Activated naive CD4-positive, alpha-beta T cell treated with anti-CD3 and anti-CD28 coated beads, Interleukin-2, amount 50 U/mL, for 72 hours (primary cell): ENCODE measurements at places on chromosomes 2 and 18. TPM values are rescaled to one million over a fixed set of nuclear protein-coding genes. Genes with fewer than 3 reads are reported as not detected.
A peak's percentile ranks its signal among the peaks of the same experiment; 100 is the strongest.

- no peak for DNase-seq
Observed at GRCh38 chr18:666177-666576, 8.7 kb downstream of the TYMS start.

GRCh38 chr18:44409071-44409470, 271.6 kb upstream of the SETBP1 start:
- no peak for DNase-seq

- no peak for DNase-seq
Observed at GRCh38 chr18:44862112-44862511, 181.4 kb downstream of the SETBP1 start.

DNA sequence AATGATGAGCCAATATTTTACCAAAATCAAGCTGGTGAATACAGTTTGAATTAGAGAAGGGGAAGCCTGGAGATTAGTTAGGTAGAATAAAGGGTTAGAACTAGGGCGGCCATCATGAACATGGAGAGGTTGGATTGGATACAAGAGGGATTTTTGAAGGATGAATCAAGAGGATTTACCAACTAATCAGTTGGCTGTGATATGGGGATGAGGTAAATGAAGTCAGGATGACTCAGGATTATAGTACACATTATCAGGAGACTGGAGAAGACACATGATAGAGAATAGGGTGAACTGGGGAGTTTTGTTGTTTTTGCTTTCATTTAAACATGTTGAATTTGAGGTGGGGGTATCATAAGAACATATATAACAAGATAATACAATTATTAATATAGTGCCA, 73.8 kb upstream of the PROKR1 start:
- DNase-seq: no peak

- DNase-seq: no peak
Observed at GRCh38 chr18:10410472-10411308, 43.7 kb upstream of the APCDD1 start.

DNA sequence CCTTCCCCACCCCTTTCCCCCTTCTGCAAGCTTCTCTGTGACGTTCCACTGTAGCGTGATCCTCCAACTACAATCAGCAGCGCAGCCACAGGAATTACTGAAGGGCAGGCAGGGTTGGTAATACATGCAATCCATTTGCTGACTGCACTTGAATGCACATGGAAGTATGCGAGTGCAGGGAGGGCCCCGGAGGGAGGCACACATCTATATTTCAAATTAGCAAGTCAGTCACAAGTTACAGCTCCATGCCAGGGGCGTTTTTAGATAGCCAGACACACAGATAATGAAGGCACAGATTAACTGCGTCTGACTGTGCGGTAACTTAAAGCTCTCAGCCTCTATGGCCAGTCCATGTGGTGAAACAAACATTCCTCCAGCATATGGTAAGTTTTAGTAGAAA, 209.2 kb upstream of the GATA6 start:
- DNase-seq: no peak

GRCh38 chr2:2644040-2644439, 313.0 kb upstream of the MYT1L start:
- no peak for DNase-seq

- no peak for DNase-seq
Observed at GRCh38 chr2:10776231-10776977, 36.2 kb downstream of the PDIA6 start.

GRCh38 chr18:44090453-44090852, 590.2 kb upstream of the SETBP1 start:
- no peak for DNase-seq

DNA sequence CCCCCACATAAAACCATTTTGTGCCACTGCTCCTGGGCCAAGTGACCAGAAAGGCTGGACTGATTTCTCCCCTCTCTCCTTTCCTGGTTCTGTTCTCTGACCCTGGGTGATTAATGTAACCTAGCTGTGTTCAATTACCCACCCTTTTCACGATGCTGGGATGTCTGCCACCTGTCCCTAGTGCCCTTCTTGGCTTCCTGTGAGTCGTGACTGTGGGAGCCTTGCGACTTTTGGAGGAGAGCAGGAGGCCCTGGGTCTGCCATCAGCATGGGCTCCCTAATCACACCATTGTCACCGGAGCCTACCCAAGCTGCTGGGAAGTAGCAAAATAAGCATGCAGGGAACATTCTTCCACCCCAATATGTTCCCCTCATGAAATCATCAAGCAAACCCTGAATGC, 38.3 kb downstream of the SRSF7 start:
- no peak for DNase-seq

- peak; percentile 79 for DNase-seq
Observed at GRCh38 chr2:207123335-207123744, 42.4 kb downstream of the KLF7 start.

DNA sequence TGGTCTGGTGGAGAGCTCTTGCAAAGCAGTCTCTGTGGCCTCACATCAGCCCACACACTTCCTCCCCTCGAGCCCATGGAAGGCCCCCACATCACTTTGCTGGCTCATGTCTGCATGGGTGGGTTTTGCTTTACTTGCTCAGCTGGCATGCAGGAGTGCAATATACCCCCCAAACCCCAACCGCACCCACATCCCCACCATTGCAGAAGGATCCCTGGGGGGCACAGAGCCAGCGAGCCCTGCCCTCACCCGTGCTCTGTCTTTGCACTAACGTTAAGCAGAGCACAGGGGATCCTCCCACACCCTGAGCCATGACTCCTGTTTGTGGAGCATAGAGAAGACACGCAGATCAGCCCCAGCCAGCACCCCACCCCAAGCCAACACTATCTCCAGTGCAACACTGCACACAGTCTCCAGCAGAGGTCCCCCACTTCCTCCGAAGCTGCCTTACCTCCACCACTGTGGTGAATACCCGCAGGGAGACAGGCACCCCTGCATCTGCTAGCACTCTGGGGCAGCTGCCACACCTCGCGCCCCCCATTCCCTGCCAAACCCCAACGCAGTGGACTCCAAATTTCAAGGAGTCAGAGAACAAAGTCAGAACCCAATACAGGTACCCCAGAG, 177.8 kb upstream of the RGPD4 start:
- no peak for DNase-seq

DNA sequence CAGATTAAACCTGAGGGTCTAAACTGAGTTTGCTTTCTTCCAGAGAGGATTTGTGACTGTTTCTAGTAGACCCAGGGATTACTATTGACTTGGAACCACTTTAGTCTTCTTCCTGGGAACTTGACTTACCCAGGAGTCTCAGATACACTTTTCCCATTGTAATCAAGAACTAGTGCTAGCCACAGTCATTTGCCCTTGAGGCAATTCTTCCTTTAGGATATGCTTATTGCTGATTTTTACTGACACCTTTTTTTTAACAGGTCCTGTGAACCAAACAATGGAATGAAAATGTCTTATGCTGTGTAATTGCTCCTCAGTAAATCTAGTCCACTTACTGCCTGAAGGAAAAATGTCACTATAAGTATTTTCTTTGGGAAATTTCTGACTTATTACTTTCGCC, 78.3 kb downstream of the TAF4B start:
- no peak for DNase-seq

DNA sequence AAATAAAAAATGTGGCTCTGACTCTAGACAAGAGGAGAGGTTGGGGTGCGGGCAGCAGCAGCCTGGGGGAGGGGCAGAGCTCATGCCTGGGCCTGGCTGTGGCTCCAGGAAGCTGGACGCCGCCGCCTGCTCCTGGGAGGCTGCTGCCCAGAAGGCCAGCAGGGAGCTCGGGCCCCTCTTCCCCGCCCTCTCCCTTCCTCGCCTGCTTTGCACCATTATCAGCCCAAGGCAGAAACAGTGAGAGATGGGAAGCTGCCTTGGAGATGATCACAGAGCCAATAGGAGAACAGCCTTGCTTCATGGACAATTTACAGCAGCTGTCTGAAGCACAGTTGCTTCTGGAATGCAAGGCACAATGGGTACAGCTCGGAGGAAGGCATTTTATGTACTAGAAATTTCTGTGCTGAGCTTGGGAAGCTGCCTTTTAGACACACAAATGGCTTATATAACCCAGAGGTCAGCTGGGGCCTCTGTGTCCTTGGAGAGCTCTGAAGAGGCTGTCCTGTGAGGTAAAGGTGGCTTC, 55.3 kb upstream of the AFF3 start:
- DNase-seq: no peak

GRCh38 chr2:19772981-19773380, 128.8 kb downstream of the TTC32 start:
- no peak for DNase-seq

- DNase-seq: no peak
Observed at GRCh38 chr2:236714080-236714479, 144.5 kb downstream of the ACKR3 start.

Gene MC4R
- total RNA-seq: not detected

Gene TWSG1
- total RNA-seq: 7.8 TPM

Gene CPS1
- total RNA-seq: 1.5 TPM

Gene COL3A1
- not detected for total RNA-seq

Gene PLB1
- total RNA-seq: 0.39 TPM

Gene POMC
- 7.8 TPM for total RNA-seq

Gene FAM237A
- not detected for total RNA-seq

Gene HOXD3
- total RNA-seq: not detected

Gene ASB18
- not detected for total RNA-seq

Gene NAT8
- not detected for total RNA-seq
